ENCODE measurements at places on chromosomes 6 and 20. TPM values are rescaled to one million over a fixed set of nuclear protein-coding genes. Genes with fewer than 3 reads are reported as not detected.

- peak; percentile 15 for DNase-seq
These were observed 53.9 kb downstream of the OTOR start for GRCh38 chr20:16801919-16802651.

DNA sequence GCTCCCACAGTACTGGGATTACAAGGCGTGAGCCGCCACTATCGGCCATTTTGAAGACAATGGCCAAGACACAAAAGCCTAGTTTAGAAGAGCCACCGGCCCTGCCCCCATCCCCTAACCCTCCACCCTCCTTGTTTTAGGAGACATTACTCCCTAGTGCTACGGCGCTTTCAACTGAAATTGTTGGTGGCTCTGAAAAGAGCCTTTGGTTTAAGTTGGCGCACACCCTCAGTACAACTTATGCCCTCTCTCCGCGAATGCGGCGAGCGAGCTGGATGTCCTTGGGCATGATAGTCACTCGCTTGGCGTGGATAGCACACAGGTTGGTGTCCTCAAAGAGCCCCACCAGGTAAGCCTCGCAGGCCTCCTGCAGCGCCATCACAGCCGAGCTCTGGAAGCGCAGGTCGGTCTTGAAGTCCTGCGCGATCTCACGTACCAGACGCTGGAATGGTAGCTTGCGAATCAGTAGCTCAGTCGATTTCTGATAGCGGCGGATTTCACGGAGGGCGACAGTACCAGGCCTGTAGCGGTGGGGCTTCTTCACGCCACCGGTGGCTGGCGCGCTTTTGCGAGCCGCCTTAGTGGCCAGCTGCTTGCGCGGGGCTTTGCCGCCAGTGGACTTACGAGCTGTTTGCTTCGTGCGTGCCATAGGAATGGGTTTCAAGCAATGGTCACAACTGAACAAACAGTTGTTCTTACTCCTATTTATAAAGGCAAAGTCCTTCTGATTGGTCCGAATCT lies 114.9 kb upstream of the BTN3A2 start:
- DNase-seq: no peak

- no peak for DNase-seq
These were observed 227.2 kb downstream of the EPM2A start for GRCh38 chr6:145508107-145508506.

DNA sequence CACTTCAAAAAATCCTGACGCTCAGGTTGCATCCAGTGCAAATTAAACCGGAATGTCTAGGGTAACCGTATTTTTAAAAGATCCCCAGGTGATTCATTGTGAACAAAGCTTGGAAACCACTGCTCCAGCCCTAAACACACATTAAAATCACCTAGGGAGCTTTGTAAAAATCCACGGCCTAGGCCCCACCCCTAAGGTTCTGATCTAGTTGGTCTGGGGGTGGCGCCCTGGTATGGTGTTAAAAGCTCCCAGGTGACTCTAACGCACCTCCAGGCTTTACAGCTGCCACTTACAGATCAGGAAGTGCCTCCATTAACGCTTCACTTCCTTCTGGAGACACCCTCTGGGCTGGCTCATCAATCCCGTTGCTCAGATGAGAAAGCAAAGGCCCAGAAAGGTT lies 92.2 kb downstream of the GRM4 start:
- no peak for DNase-seq

- no peak for DNase-seq
These were observed 15.5 kb downstream of the SDCBP2 start for GRCh38 chr20:1313236-1313964.

DNA sequence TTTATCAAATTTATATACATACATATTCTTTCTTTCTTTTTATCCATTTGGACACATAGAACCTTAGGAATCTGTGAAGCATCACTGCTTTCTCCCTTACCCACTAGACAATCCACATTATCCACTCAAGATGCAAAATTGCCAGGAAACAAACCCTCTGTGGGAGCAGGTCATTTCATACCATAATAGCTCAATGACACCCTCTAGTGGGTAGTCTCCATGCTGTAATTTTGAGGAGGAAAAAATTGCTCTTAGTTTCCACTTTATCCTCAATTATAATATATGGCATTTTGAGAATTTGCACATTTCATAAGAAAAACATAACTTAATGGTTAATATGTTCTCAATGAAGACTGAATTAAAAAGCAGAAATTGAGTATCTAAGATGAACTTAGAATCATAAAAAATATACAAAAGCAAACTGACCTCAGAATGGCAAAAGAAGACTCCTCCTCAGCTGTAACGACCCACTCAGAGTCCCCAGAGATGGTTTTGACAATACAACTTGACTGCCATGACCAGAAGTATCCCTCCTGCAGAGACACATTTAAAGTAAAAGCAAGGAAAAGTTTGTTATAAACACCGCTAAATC lies 164.1 kb downstream of the FRK start:
- peak; percentile 28 for DNase-seq

- no peak for DNase-seq
These were observed 77.4 kb upstream of the CD93 start for GRCh38 chr20:23163562-23163961.

DNA sequence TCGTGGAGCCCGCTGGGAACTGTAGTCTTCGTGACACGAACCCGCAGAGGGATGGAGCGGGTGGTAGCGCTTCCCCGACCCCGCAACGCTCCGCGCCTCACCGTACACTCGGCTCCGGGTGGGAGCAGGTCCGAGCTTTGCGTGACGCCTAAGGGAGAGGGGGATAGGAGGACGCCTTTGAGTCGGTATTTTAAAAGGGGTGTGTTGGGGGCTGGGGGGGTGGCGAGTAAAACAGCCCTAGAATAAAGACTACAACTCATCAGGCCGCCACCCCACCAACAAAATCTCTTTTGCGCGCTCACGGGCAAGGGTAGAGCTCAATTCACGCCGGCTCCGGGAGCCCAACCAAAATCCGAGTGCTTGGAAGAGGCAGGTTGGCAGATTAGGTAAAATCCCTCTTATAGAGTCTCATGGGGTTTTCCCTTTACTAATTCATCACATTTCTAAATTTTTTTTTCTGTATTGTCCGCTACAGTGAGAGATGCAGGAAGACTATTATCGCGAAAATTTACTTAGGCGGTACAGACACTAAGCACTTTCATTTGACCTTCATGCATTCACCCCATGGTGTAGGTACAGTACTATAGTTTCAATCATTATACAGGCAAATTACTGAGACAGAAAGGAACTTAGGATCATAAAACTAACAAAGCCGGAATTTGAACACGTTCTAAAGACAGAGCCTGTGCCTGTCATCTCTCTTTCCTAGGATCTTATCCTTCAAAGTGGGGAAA lies 706 bp upstream of the SNX14 start:
- DNase-seq: no peak

NKX2-4 gene
- polyA plus RNA-seq: not detected

KDM1B gene
- 12.3 TPM for polyA plus RNA-seq

GRCh38 chr20:44714102-44714700 lies 968 bp upstream of the CCN5 start:
- no peak for DNase-seq

DNA sequence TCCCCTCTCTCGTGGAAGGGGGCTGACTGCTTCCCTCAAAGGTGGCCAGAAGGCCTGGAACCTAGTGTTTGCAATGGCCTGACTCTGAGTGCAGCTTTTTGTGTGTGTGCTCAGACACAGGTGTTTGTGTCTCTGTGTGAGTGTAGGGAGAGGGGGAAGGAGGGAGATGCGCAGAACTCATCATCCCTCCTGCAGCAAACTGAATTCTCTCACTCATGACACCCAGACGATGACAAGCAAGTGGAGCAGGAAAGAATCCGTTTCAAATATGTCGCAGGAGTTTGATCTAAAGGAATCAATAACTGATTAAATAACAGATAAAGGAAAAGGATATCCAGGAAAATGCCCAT lies 101.4 kb downstream of the TNFAIP3 start:
- no peak for DNase-seq

DNA sequence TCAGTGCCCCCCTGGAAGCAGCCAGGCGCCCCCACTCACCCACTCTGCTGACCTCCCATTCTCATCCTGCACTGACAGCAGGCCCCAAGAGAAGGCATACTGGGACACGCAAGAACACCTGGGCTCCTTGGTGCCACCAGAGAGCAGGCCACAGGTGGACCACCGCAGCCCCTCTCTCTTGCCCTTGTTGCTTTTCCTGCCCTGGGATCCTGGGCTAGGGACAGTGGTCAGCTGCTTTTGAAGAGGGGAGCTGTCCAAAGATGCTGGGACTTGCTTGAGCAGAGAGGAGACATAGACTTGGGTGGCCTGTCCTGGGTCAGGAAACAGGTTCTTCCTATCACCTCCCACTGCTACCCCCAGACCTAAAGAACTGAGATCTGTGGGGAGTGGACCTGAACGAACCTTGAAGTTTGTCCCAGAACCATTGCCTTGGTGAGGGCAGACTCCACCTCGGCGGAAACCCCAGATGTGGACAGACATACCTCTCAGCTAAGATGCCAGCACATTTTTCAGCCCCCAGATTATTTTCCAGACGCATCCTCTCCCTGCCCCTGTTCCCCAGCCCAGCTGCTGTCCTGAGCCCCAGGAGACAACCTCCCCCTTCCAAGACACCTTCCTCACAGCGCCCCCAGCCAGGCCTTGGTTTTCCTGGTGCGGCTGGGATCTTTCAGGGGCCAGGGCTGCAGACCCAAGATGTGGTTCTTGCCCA lies 1.1 kb downstream of the GLP1R start:
- DNase-seq: no peak

ADGB gene
- not detected for polyA plus RNA-seq

DNAH8 gene
- polyA plus RNA-seq: 0.01 TPM

- DNase-seq: no peak
These were observed 11.9 kb upstream of the KIAA1755 start for GRCh38 chr20:38272398-38272797.

DNA sequence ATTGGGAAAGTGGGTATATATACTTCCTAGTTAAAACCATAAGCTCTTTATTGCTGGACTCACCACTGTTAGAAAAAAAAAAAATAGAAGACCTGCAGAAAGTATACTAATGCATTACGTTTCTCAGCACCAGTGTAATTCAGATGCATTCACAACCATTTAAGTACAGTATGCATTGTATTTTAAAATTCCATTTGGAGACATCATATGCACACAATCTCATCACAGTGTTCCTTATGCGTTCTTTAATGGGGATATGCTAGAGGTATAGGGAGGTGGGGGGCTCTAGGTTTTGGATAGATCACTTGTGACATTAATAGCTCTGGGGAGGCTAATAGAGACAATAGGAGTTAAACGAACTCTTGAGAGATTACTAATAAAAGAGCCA lies 9.4 kb downstream of the TFAP2A start:
- DNase-seq: no peak

DNA sequence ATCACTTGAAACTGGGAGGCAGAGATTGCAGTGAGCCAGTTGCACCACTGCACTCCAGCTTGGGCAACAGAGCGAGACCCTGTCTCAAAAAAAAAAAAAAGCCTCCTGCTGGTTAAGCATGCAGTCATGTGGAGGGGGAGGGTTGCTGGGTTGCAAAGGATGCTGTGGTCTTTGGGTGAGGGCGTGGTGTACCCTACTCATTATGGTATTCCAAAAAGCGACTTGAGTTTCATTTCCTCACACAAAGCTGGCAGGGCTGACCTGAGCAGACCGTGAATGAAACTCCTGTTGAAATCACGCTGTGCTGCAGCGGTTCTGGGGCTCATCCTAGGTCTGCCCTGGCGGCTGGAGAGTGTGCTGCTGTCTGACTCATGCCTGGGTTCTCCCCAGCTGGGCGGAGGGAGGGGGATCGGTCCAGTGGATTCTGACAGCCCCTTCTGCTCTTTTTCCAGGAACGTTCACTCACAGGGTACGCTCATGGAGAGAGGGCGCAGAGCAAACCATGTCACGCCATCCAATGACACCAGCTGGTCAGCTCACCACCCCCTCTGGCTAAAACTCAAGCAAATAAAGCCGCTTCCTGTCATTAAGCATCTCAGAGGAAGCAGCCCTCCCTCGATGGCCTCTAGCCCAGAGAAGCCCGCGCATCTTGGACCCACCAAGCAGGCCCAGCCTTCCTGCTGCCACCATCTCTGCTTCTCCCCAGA lies 166.2 kb downstream of the SCML4 start:
- DNase-seq: no peak

GOPC gene
- polyA plus RNA-seq: 20.0 TPM

GRCh38 chr6:95994151-95994550 lies 21.6 kb upstream of the FUT9 start:
- no peak for DNase-seq

- peak; percentile 51 for DNase-seq
These were observed 29.9 kb upstream of the ZNF184 start for GRCh38 chr6:27502508-27503435.

GRCh38 chr20:3194617-3195280 lies 9.7 kb downstream of the DDRGK1 start:
- DNase-seq: no peak

CYP21A2 gene
- polyA plus RNA-seq: 2.3 TPM

TNXB gene
- 93.5 TPM for polyA plus RNA-seq

DNA sequence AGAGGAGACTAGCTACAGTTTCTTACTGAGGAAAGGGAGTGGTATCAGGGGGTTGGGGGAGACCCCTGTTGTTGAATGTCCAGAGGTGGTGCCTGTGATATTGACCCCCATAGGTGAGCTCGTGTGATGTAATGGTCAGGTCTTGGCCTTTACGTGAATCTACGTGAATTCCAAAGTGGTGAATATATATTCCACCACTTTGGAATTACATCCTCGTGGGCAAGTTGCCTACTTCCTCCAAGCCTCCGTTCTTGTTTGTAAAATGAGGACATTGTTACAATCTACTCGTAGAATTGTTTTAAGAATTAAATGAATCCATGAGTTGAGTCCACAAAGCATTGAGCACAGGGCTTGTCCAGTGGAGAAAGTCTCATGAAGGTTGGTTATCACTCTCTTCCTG lies 47.3 kb downstream of the TSHZ2 start:
- DNase-seq: no peak

TRIM26 gene
- polyA plus RNA-seq: 35.8 TPM

SYCP2 gene
- 1.2 TPM for polyA plus RNA-seq

DNA sequence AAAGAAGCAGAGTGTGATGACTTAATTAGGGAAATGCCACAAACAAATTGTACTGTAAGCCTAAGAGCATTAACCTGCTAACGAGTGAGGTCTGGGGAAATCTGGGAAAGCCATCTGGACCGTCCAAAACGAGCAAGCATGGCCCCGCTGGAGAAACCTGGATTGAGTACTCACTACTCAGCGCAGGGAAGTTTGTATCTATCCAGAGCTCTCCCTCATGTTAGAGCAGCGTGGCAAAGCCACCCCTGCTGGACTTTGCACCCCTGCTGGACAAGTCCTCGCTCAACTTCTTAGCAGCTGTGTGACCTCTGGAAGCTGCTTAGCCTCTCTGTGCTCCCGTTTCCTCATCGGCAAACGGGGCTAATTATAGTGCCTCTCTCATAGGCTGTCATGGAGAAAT lies 37.3 kb downstream of the PSMG4 start:
- DNase-seq: no peak

SLC22A7 gene
- polyA plus RNA-seq: 0.15 TPM

DNA sequence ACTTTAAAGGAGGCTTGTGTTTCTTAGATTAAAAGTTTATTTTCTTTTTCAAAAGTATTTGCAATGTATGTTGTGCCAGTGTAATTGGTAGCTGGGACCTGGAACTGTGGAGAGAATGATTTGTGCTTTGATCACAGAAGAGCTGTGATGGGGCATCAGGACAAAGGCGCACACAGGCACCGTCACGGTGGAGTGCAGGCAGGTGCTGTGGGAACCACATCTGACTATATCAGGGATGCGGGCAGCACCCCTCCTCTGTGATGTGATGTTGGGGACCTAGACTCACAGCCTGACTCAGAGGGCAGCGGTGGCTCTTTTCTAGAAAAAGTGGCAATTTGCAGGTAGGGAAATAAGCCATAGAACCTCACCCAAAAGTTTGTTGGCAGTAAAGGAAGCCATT lies 34.5 kb downstream of the SYTL3 start:
- no peak for DNase-seq

GRCh38 chr20:46299078-46299477 lies 9.2 kb downstream of the CDH22 start:
- no peak for DNase-seq
